ENCODE measurements at places on chromosomes 11 and 22.
A peak's percentile ranks its signal among the peaks of the same experiment; 100 is the strongest.

GRCh38 chr22:45271667-45272201 lies 13.0 kb upstream of the UPK3A start:
- DNase-seq = no peak

- no peak for DNase-seq
These were observed 5.8 kb downstream of the MOB2 start for GRCh38 chr11:1480555-1481482.

GRCh38 chr11:100922121-100922520 lies 207.5 kb downstream of the PGR start:
- no peak for DNase-seq

DNA sequence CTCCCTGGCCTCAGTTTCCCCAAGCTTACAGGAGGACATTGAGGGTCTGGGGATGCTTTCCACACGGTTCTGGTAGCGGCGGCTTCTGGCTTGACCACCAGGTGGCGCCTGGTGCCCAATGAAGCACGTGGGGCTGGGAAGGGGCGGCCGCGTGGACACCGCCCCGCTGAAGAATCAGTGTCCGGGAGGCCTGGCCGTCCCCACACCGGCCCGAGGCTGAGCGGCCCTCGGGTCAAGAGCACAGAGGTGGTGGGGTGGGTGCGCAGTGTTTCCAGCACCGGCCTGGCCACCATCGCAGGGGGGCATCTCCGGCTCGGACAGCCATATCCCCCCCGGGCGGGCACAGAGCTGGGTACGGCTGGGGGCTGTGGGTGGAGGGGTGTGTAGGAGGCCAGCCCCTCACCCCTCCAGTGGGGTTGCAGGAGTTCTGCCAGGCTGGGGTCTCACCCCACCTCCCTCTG lies 27.8 kb upstream of the PPARA start:
- peak; percentile 54 for DNase-seq

- DNase-seq = no peak
These were observed 6.3 kb downstream of the FDX1 start for GRCh38 chr11:110435780-110436717.

GRCh38 chr11:1305501-1306056 lies 3.9 kb downstream of the TOLLIP start:
- DNase-seq = no peak

- no peak for DNase-seq
These were observed 30.1 kb upstream of the CD82 start for GRCh38 chr11:44535191-44535980.

- no peak for DNase-seq
These were observed 528.4 kb downstream of the TBC1D22A start for GRCh38 chr22:47290706-47291430.

GRCh38 chr11:32478277-32478731 lies 43.0 kb upstream of the WT1 start:
- DNase-seq = no peak

GRCh38 chr22:29886596-29886995 lies 3.6 kb downstream of the MTMR3 start:
- no peak for DNase-seq

DNA sequence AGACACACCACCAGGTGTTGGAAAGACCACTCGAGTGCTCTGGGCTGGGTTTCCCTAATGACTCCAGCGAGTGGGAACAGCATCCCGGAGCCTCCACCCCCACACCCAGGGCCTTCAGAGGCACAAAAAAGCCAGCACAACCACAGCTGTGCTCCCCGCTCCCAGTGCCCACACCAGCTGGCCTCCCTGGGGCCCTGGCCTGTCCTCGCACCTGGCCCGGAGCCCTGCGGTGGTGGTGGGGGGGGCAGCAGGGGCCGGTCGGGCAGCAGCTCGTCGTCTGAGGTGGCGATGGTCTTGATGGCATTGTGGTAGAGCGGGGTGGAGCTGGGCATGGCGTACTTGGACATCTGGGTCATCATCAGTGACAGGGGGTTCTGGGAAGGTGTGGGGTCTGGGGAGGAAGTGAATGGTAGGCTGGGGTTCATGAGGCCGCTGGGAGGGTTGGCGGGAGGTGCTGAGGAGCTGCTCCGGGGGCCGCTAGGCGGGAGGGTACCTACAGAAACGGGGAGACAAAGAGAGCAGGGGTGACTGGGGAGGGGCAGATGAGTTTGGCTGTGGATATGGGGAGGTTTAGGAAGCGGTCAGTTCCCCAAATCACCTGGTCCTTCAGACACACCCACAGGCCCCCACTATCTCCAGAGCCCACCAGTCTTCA lies 16.1 kb downstream of the CXCR5 start:
- no peak for DNase-seq

GRCh38 chr11:5366856-5367255 lies 15.5 kb downstream of the OR51B6 start:
- DNase-seq = no peak

GRCh38 chr22:37300551-37301017 lies 18.3 kb downstream of the CYTH4 start:
- DNase-seq = no peak

- DNase-seq = no peak
These were observed 1598.5 kb downstream of the LRRC4C start for GRCh38 chr11:39860931-39861330.

GRCh38 chr22:17358415-17358814 lies 10.8 kb upstream of the CECR2 start:
- DNase-seq = no peak

GRCh38 chr11:11349870-11350337 lies 3.1 kb downstream of the CSNK2A3 start:
- DNase-seq = no peak

DNA sequence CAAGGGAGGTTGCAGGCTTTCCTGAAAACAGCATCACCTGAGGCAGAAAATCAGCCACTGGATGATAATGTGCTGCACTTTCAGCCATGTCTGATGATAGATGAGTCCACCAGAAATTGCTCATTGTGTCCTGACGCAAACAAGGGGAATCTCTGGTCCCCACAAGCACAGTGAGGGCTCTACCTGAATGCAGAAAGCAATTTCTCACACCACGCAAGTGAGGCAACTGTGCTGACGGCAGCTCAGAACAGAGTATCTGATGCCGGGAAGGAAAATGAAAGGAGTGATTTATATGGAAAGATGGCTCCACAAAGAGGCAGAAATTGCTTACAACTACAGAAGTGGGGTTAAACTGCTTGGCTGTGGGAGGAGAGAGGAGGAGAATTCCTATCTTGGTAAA lies 867.1 kb downstream of the OPCML start:
- no peak for DNase-seq

DNA sequence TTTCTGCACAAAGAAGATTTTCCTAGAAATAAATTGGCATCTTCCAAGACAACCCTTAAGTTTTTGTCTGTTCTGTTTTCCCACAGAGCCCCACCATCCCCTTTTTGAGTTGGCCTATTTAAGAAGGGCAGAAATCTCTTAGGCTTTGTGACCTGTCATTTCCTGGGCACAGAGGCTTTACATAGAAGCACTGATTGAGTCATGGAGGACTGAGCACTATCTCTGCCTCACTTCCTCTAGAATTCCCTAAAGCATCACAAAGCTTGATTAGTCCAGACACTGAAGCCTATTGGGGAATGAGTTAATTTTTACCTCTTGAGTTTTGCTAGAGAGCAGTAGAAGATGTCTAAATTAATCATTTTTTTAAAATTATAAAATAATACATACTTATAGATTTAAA lies 25.4 kb downstream of the TRIM44 start:
- DNase-seq = no peak

DNA sequence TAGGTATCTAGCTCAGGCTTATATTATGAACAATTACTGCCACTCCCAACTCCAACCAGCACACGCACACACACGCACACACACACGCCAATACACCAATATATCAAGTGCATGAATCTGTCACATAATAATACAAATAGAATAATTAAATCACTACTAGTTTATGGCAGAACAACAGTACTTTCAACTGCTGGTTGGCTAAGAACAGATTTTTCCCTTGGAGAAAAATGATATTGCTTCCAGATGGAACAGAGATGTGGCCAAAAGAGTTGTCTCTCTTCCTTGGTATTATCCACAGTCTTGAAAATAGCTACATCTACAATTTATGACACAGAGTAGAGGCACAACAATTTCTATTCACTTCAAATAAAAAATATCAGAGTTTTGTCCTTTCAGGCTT lies 538.3 kb upstream of the FAT3 start:
- no peak for DNase-seq

GRCh38 chr22:25997886-25998775 lies 171.1 kb upstream of the SEZ6L start:
- no peak for DNase-seq

GRCh38 chr22:37488337-37489135 lies 2.4 kb upstream of the MFNG start:
- DNase-seq = no peak

DNA sequence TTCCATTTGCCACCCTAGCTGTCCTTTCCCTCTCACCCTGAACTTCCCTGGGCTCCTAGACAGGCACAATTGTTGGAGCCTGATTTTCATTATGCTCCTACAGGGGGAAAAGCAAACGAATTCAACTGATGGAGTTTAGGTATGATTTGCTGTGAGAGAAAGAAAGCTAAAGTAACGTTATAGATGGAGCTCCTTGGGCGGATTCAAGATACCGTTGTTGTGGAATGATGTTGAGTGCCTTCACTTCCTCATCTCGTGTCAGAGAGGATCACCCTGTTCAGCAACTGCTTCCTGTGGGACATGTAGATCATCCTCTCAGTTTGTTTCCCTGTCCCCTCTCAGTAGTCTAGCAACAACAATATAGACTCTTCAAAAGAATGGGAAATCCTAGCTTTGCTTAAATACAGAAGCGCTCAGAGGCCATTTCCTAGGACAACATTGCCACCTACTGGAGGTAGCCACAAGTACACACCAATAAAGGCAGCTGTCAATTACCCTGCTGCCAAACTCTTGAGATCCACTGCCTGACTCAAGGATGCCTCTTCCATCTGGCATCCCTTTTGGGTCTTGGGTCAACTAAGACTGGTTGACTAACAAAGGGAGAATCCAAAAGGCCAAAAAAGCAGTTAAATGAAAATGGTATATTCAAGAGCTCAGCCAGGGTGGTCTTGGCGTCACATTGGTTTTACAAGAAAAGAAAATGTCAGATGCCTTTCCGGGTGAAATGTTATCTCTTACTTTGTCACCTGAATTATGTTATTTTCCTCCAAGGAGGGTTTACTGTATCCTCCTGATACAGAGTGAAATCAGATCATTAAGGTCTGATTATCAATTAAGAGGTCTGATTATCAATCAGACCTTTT lies 13.5 kb upstream of the DTX4 start:
- no peak for DNase-seq

- DNase-seq = no peak
These were observed 184.8 kb upstream of the ARHGAP20 start for GRCh38 chr11:110897035-110897434.

DNA sequence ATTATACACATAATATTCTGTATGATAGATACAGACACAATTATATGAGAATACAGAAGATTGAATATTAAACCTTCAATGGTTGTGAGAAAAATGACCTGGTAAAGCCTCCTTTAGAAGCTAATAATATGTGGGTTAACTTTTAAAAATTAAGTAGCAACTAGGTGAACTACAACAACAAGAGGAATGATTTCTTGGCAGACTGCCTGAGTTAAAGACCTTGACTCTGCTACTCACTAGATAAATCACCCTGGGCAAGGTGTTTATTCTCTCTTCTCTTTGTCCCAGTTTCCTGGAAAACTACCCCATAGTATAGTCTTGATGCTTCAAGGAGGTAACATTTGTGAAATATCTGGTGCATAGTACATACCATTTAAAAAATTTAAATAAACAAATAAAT lies 519.6 kb upstream of the TENM4 start:
- no peak for DNase-seq

DNA sequence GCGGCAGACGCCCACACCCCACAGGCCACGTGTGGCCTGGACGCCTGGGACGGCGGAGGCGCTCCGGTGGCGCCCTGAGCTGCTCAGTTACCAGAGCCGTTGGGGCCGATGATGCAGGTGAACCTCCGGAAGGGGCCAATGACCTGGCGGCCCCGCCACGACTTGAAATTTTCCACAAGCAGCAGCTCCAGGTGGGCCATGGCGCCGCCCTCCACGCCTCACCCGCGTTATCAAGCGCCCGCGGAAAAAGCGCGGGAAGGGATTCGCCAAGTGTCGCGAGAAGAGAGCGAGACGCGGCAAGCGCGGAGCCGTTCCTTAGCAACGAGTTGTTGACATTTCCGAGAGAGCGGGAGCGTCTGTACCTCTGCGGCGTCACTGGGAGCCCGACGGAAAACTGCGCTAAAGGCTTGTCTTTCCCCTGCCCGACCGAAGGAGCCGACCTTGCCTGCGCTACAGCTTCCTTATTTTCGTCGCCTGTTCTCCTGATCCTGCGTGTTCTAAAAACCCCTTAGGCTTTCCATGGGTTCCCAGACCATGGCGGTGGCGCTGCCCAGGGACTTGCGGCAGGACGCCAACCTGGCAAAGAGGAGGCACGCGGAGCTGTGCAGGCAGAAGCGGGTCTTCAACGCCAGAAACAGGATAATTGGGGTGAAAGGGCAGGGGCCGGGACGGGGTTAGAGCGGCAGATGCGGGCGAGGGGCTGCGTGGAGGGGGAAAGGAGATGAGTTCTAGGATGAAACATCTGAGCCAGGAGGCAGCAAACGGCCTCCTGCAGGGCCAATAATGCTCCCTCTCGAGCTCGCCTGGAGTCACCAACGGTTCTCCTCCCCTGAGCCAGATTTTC lies at the start of the genes RIBC2 and SMC1B:
TSS of gene RIBC2 (plus strand) at position 326 of the 844 bp plus-strand sequence. CDS start at position 520, 194 bp downstream.
TSS of gene SMC1B (minus strand) at position 232 of the 844 bp plus-strand sequence. CDS start at position 200, 32 bp downstream.
- DNase-seq = peak; percentile 46

DNA sequence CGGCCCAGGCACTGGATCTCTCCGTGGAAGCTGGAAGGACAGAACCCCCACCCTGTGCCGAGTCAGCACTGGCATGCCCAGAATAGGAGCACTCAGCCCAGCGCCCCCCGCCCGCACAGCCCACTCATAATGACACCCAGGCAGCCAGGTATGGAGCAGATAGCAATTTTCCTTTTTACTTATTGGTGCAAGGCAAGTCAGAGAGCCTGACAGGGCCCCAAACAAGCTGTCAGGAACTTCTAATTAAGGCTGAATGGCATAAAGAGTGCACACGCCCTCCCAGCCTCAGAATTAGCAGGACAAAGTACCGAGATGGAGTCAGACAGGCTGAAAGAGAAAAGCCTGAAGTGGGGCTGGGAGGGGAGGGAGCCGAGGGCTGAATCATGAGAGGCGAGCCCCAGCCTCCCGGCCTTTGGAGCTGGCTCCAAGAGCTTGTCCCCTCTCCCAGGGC lies 76.9 kb downstream of the DSCAML1 start:
- DNase-seq = no peak

DNA sequence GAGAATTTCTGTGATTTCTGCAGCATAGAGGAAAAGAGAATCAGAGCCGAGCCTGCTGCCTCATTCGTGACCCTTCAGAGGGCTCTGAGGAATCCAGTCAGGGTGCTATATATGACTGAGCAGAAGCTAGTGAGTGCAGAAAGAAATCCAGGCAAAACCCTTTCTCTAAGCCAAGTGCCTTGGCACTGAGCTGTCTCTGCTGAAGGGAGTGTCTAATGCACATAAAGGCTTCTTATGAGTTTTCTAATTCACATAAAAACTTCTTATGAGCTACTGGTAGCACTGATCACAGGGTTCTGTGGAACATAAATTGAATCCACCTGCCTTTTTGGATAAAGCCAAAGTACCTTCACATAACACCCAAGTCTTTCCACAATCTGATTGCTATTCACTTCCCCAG lies 785.7 kb upstream of the CCDC90B start:
- no peak for DNase-seq

Measured in stimulated activated CD8-positive, alpha-beta memory T cell treated with anti-CD3 and anti-CD28 coated beads, Interleukin-4, amount 100 ng/mL, for 4 hours (primary cell).